ENCODE measurements at places on chromosomes 5 and 9.

GRCh38 chr9:131703697-131704096 lies 36.2 kb downstream of the RAPGEF1 start:
- no peak for DNase-seq

DNA sequence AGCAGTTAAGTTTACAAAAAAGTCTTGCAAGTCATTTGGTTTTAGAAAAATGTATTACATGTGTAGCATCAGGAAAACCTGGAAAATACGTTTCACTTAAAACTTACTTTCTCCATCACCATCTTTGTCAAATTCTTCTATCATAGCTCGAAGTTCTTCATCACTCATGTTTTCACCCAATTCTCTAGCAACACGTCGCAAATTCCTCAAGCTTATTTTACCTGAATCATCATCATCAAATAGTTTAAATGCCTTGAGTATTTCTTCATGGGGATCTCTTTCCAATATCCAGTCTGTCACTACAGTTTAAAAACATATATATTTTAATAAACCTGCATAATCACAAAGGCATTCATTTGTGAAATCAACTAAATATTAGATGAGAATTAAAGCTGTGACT lies 10.3 kb downstream of the CETN3 start:
- no peak for DNase-seq

DNA sequence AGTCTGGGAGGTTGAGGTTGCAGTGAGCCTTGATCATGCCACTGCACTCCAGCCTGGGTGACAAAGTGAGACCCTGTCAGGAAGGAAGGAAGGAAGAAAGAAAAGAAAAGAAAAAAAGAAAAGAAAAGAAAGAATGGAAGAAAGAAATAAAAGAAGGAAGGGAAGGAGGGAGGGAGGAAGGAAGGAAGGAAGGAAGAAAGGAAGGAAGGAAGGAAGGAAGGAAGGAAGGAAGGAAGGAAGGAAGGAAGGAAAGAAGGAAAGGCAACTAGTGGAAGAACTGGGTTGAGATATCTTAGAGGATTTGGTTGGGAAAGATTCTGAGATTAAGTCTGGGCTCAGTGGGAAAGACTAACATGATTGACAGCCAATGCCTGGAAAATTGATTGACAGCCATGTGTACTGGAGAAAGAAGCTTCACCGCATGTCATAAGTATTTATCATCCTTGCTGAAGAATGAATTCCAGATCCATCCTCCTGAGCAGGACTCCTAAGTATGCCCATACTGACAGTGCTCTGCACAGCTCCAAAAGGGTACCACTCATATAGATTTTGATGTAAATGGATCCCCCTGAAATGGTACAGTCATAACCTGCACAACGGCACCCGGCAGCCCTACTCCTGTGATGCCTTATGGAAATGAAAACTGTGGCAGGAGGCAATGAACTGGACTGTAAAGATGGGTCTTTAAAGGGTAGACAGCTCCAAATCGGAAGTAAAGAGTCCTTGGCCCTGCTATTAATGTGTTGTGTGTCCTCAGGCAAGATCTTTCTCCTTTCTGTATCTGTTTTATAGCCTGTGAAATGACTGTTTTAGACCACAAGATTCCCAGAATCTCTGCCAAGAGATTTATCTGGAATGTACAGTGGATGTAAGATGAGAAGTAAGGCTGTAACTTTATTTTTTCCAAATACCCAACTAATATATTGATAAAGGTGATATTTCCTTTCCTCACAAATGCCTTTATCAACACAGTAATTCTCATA lies 16.9 kb upstream of the ADRA1B start:
- no peak for DNase-seq

GRCh38 chr9:36862206-36863145 lies 171.6 kb downstream of the PAX5 start:
- no peak for DNase-seq

GRCh38 chr5:132497488-132497997 lies 7.0 kb upstream of the IRF1 start:
- no peak for DNase-seq

- DNase-seq = no peak
These were observed 306.7 kb downstream of the NR2F1-AS1 start for GRCh38 chr5:93274291-93274690.

- DNase-seq = no peak
These were observed 110.1 kb upstream of the LRRTM2 start for GRCh38 chr5:138985256-138985655.

DNA sequence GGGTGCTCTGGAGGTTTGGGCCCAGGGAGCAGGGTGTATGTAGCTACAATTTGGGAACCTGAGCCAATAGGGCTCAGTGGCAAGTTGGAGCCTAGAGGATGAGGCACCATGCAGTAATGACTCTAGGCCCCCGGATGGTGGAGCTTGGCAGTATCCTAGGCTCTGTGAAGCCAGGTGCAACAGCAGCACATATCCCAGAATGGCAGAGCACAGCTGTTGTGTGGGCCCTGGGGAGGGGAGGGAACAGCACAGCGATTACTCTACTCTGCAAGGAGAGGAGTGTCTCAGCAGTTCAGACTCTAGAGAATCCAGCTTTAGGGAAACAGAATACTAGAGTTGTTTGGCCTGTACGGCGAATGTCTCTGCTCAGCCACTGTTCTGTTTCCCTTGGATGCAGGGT lies 56.1 kb downstream of the LRRTM2 start:
- no peak for DNase-seq

DNA sequence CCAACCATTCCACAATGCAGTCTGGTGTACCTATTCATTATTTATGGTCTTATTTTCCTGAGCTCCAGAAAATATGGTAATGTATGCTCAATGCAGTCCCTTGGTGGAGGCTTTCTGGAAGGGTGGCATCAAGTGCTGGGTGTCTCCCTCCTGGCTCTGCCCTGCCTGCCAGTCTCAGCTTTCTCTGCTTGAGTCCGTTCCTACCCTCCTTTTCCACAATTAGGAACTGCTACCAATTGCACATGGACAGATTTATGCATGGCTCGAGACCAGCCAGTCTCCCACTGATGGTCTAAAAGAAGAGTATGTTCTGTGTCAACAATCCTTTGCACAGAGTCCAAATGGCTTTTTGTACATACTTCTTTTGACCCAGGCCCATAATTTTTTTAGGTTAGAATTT lies 189.8 kb downstream of the TLE1 start:
- no peak for DNase-seq

Data from cortex of kidney (tissue), 1 donor.